NK-92 treated with Interleukin-12 subunit alpha and Interleukin-12 subunit beta, amount 100 ng/mL, for 24 hours (cell line): ENCODE measurements at places on chromosomes 2 and 18.

DNA sequence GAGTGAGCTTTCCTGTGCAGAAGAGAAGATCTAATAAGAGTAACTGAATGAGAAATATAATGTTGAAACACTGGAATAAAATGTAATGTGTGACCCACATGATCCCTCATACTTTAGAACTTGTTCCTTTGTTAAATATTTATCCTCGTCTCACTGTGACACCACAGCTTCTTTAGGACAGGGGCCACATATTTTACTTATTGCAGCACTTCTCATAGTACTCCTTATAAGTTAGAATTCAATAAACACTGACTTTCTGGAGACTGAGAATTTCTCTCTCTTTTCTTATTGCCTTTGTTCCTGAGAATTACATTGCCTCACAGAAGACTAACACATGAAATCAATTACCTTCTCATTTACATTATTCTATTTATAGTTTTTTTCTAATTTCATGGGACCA is 1234.6 kb upstream of the CHAC2 start:
- no peak for DNase-seq

GRCh38 chr2:238771639-238772038 is 76.2 kb upstream of the TWIST2 start:
- no peak for DNase-seq

- DNase-seq = no peak
These were observed 63.3 kb downstream of the NEB start for GRCh38 chr2:151670846-151671597.

GRCh38 chr2:238456970-238457926 is 30.5 kb downstream of the ASB1 start:
- DNase-seq = no peak

DNA sequence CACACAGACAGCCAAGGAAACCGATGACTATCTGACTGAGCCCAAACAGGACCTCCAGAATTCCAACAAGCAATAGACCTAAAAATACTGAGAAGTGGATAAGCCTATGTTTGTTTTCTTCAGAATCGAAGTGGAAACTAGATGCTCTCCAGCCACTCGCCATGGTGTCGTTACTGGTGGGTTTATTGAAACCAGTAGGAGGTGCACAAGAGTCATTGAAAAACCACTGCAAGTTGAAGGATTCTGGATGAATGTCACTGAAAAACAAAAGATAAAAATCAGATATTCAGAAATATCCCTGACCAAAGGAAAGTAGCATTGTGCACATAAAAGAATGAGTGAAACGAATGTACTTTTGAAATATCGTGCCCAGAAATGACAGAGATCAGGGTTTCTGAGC is 15.3 kb downstream of the TM4SF20 start:
- DNase-seq = no peak

GRCh38 chr2:187547353-187547979 is 6.8 kb downstream of the TFPI start:
- DNase-seq = no peak

DNA sequence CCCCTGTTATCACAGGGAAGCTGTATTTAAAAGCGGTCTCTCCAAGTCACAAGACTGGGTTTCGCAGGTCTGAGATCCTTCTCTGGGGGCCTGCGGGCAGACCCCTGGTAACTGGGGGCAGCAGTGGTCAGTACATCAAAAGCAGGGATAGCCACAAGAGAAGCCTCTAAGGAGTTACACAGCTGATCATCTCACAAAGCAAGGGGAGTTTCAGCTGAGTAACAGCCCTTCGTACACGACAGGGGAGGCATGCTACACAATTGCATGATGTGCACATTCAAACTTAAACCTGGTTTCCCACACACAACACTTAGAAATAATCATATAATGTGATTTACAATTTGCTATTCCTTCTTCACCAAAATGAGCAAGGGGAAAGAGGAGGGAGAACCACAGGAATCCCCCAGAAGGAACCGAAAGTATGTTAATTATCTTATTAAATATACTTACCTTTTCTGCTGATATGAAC is 87.5 kb downstream of the TMEM131 start:
- no peak for DNase-seq

DNA sequence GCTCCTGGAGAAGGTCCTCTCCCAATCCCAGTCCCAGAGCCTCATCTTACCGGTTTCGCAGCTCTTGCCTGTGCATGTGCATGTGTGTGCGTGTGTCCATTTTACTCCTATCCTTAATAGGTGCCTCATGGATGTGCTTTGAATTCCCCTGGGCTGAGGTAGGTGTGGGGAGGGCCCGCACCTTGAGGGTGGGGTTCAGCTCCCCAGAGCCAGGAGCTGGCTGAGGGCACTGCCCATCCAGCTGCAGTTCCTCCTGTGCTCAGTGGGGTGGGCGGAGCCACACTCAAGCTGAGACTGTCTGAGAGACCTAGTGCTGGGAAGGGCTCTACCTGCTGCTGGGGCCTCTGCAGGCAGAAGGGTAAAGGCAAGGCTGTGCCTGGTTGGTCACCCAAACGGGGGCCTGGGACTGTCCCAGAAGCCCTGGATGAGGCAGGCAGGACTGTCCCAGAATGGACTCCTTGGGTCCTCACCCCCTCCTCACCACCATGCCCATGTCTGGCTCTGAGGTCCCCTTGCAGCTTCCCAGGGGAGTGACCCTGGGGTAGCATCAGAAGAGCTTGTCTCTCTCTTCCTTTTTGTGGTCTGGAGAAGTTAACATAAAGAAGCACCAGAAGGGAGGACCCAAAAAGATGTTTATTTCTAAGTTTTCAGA is 8.9 kb downstream of the GDF7 start:
- DNase-seq = no peak

DNA sequence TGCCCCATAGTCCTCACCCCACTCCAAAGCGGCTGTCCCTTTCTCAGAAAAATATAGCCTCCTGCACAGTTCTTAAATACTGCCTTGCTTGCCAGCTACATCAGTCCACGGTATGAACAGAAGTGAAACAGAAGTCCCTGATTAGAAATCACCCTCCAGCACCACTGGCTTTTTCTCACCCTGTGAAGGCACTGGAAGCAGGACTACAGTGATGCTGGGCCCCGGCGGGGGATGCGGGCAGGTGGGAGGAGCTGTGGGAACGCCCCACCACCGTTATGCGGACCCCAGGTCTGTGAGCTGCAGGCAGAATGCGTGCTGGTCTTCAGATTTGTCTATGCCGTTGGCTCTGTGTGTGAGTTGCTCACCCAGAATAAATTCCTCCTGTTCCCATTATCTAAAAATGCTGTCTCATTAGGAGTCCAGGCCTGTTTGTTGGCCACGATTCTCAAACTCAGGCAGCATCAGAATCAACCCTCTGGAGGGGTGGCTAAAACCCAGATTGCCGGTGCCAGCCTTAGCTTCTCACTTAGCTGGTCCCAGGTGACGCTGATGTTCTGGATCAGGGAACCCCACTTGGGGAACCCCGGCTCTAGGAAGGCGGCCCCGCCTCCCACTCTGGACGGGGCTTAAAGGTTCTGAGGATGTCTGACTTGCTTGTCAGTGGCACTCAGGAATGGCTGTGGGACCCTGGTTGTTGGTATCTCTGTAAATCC is 224.8 kb upstream of the PXDN start:
- no peak for DNase-seq

- DNase-seq = no peak
These were observed 26.9 kb upstream of the TTN start for GRCh38 chr2:178834086-178834485.

DNA sequence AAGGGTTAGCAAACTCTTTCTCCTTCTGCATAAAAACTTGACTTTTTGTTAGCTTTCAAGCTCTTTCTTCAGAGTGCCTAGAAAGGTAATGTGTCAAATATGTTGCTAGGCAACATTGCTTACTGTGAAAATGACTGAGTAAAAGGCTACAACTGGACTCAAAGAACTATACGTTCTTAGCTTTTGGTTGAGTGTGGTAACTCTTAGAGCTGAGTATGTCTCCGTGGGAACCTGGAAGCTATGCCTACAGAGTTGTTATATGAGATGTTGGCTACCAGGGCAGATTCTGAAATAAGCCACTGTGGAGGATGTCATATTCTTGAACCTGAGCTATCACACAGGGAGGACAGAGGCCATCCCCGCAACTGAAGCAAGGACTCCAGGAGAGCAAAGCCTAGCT is 105.5 kb downstream of the ARL6IP6 start:
- DNase-seq = no peak

DNA sequence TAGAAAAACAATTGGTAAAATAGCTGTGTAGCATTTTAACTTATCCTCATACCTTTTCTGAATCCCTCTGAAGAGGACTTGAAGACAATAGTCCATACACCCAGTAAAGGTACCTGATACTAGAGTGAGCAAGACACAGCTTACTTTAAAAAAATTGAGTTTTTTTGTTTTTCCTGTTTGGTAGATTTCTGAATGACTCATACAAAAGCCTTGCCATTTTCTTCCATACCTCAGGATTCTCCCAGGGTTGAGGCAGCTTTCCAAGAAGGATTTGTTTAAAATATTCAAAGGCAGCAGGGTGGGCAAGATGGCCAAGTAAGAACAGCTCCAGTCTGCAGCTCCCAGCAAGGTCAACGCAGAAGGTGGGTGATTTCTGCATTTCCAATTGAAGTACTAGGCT is 551.0 kb upstream of the LRATD1 start:
- no peak for DNase-seq

DNA sequence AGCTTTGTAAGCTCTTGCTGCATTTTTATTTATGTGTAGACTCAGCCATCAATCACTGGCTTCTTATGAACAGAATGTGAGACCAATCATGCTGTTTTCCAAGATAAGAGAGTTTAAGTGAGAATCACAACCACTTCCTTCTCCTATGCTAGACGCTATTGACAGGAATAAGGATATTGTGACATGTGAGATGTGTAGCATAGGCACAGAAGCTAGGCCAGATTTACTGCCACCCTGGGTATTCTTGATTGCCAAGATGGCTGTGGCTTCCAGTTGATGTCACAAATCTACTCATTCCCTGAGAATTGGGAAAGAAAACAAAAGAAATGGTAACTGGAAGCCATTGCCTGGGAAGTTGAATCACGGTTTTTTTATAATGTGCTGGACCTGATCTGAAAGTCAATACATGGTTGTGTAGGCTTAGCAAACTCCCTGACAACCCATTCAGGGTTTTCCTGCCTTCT is 49.9 kb downstream of the RAB27B start:
- DNase-seq = no peak

DNA sequence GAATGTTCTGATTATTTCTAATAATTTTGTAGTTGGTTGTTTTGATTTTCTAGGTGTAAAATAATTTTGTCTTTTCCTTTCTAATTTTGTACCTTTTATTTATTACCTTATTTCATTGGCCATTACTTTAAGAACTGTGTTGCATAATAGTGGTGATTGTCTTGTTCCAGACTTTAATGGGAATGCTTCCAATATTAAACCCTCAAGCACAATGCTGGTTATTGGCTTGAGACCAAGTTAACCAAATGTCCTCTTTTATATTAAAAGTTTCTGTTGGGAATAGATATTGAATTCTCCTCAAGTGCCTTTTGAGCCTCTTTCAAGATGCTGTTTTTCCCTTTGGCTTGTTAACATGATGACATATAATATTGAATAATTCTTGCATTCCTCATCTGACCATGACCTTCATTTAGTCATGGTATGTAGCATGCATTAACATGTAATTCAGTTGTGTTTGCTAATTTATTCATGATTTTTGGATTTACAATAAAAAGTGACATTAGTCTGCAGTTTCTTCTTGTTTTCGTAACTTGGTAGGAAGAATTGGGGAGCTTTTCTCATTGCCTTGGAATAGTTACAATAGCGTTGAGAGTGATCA is 141.7 kb downstream of the DIS3L2 start:
- no peak for DNase-seq

- DNase-seq = peak; percentile 61
These were observed 297.6 kb downstream of the PARD3B start for GRCh38 chr2:204842661-204843485.

- no peak for DNase-seq
These were observed 66.6 kb downstream of the EPB41L3 start for GRCh38 chr18:5476961-5477800.

DNA sequence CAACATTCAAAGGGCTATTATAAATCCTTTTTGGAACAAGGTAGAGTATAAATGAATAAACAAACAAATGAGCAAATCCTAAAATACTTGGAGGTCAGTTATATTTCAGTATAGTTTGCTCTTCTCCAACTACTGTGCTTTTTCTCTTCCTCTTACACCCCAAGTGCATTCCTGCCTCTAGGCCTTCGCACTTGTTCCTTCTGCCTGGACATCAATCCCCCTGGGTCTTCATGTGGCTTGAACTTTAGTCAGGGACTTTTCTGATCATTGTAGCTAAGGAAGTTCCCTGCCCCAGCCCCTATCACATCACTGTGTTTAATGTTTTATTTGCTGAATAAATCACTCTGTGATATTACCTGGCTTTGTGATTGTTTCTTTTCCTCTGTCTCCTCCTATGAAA is 418.2 kb upstream of the HNRNPA3 start:
- no peak for DNase-seq

DNA sequence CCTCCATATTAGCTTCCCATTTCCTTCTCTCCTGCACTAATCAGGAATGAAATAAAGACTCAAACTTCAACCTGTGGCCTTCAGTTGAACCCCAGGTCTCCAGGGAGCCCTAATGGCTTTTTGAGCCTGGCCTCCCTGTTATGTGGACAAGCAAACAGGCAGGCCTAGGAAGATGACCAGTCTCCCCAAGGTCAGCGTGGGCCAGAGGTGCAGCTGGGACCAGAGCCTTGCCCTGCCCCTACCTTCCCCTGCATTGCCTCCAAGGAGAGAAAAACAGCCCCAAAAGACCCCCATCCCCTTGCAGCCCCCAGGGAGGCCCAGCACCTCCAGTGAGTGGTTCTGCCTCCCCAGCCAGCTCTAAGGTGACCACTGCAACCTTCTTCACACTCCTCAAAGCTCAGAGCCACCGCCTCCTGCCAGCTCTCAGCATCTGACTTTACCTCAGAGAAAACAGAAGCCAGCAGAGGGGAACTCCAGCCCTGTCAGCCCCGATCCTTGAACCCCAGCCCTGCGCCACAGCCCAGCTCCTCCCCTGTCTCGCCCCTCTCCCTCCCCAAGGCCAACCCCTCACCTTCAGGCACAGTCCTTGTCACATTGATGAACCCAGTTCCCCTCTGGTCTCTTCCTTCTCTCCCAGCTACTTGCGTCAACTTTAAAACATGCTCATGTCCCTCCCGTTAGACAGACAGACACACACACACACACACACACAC is 59.5 kb upstream of the ID2 start:
- DNase-seq = no peak

- DNase-seq = no peak
These were observed 36.5 kb upstream of the SLC39A10 start for GRCh38 chr2:195620501-195620900.

DNA sequence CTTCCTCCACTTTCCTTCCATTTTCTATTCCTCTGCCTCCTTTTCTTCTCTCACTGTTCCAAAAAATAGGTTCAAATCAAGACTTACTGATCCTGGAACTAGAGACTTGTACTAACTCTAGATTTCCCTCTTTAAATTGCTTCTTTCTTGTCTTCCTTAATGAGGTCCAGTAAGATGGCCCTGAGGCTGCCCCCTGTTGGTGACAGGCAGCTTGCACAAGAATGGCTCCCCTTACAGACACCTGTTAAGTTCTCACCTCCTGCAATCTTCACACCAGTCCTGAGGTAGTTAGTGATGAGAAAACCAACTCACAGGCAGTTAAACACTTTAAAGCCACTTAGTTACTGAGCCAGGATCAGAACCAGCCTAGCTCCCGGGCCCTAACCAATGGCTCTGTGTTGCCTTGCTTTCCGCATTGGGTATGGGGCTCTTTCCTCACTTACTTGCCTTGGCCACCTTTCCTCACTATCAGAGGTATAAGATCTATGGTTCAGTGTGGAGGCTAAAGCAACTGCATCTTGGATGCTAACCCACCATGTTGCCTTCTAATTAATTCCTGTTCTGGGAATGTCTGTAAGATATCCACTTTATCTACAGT is 130.6 kb downstream of the AKAIN1 start:
- no peak for DNase-seq

GRCh38 chr18:3405713-3406112 is 44.3 kb upstream of the TGIF1 start:
- no peak for DNase-seq

GRCh38 chr18:50969448-50969847 is 1.6 kb downstream of the ELAC1 start:
- DNase-seq = no peak
